Dermis lymphatic vessel endothelial cell (primary cell): ENCODE measurements at places on chromosomes 7 and 10. TPM values are rescaled to one million over a fixed set of nuclear protein-coding genes. Genes with fewer than 3 reads are reported as not detected.

ANKRD61 gene
- total RNA-seq = under 0.01 and 0.09 TPM in 2 replicates

SSBP1 gene
- total RNA-seq = 99.7 and 156 TPM in 2 replicates

SEPHS1 gene
- 41.9 and 44.9 TPM in 2 replicates for total RNA-seq

SFTPA1 gene
- total RNA-seq = under 0.01 TPM in 1 of 2 replicates, not detected in the other

PNLIPRP3 gene
- not detected in 2 replicates for total RNA-seq

UFSP1 gene
- total RNA-seq = 2.2 and 3.1 TPM in 2 replicates

VWA2 gene
- not detected in 2 replicates for total RNA-seq

CALHM3 gene
- total RNA-seq = not detected in 2 replicates

HABP2 gene
- 0.09 and 0.22 TPM in 2 replicates for total RNA-seq

ARMH3 gene
- total RNA-seq = 6.2 and 6.4 TPM in 2 replicates

MMD2 gene
- not detected in 2 replicates for total RNA-seq

SSC4D gene
- 0.09 and 0.54 TPM in 2 replicates for total RNA-seq

GRM3 gene
- not detected in 2 replicates for total RNA-seq

TRIM73 gene
- total RNA-seq = 1.5 and 2.0 TPM in 2 replicates

HKDC1 gene
- under 0.01 and 0.11 TPM in 2 replicates for total RNA-seq

AKR1E2 gene
- total RNA-seq = 14.2 and 21.7 TPM in 2 replicates

SORCS1 gene
- not detected in 2 replicates for total RNA-seq
